Fibroblast of the conjunctiva (primary cell): ENCODE measurements at places on chromosomes 7 and 10.

GRCh38 chr7:2474813-2475677 is 1.2 kb downstream of the GRIFIN start:
- DNase-seq, result no peak

- DNase-seq, result no peak
Observed at GRCh38 chr10:126872135-126872534, 33.1 kb upstream of the DOCK1 start.

DNA sequence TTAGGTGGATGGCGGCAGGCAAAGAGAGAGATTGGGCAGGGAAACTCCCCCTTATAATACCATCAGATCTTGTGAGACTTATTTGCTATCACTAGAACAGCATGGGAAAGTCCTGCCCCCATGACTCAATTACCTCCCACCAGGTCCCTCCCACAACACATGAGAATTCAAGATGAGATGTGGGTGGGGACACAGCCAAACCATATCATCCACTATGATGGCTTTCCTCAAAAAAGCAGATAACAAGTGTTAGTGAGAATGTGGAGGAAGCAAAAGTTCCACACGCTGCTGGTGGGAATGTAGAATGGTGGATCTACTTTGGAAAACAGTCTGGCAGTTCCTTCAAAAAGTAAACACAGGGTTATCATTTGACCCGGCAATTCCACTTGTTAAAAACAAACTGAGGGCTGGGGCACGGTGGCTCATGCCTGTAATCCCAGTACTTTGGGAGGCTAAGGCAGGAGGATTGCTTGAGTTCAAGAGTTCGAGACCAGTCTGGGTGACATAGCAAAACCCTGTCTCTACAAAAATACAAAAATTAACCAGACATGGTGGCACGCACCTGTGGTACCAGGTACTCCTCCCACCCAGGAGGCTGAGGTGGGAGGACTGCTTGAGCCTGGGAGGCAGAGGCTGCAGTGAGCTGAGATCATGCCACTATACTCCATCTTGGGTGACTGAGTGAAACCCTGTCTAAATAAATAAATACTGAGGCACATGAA is 161.4 kb upstream of the EEPD1 start:
- DNase-seq, result no peak

DNA sequence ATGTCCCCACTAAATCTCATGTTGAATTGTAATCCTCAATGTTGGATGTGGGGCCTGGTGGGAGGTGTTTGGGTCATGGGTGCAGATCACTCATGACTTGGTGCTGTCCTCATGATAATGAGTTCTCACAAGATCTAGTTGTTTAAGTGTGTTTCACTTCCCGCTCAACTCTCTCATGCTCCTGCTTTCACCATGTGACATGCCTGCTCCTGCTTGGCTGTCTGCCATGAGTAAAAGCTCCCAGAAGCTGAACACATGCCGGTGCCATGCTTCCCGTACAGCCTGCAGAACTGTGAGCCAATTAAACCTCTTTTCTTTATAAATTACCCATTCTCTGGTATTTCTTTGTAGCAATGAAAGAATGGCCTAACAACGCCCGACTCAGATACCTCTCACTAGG is 6.2 kb upstream of the PSTK start:
- no peak for DNase-seq

DNA sequence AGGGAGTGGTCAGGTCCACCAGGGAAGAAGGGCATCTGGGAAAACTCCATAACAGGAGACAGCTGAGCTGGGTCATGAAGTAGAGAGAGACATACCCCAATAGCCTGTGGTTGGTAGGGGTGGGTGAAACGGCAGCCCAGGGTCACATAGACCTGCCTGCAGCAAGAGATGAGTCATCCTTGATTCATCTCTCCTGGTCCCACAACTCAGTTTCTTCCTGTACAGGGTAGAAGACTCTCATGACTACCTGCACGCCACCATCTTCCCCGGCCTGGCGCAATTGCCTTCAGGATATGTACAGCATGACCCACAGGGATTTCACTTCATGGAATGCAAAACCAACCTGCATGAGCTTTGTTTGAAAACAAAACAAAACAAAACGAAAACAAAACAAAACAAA is 45.1 kb upstream of the ADAM12 start:
- DNase-seq, result no peak

- no peak for DNase-seq
Observed at GRCh38 chr10:50510517-50511473, 113.0 kb downstream of the SGMS1 start.

DNA sequence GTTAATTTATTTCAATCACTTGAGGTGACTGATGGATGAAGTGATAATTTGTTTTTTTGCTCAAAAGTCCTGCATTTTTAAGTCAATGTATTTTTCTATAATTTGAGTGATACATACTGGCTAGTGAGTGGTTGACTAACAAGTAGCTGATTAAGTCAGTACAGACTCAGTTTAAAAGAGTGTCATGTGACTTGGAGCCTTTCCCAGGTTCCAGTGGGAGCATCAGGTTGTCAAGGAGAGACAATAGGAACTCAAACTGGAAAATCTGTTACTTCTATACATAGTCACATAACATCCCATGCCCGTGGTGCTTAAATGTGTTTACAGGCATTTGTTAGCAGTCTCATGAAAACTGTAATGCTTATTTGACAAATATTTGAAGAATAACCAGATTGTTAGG is 154.7 kb downstream of the ANK3 start:
- DNase-seq, result peak; percentile 21

GRCh38 chr7:36306722-36307121 is 82.9 kb upstream of the ANLN start:
- no peak for DNase-seq

DNA sequence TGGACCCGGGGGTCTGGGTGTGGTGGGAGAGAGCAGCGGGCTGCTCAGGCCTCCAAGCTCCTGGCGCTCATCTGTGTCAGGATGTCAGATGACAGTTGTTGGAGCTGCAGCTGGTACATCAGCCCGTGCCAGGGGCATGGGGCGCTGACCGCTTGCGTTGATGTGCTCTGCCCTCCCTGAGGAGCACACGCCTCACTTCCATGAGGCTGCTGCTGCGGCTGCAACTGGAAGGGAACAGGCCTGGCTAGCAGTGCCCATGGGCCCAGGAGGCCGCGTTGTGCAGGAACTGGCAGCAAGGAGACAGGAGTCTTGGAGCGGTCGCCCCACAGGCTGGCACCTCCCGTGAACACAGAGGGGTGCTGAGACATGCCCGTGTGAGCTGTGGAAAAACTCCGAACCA is 361.3 kb upstream of the MKI67 start:
- no peak for DNase-seq

GRCh38 chr7:132532281-132532680 is 44.0 kb downstream of the PLXNA4 start:
- no peak for DNase-seq

DNA sequence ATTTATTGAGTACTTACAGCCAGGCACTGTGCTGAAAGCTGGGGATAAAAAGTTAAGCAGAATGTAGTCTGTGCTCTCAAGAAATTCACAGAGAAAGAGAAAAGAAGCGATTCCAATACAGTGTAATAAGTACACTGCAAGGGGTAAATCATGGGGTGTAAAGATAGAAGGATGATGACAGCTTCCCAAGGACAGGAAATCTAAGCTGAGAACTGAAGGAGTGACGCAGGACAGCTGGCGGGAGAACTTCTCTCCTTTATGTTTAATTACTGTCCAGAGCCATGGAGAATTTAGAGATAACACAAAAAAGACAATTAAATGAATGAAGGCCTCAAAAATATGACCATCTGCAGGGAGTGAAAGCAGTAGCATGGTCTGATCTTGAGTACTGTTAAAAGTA is 34.8 kb downstream of the C7orf33 start:
- DNase-seq, result no peak

GRCh38 chr10:132865171-132865631 is 77.2 kb downstream of the CFAP46 start:
- DNase-seq, result no peak

DNA sequence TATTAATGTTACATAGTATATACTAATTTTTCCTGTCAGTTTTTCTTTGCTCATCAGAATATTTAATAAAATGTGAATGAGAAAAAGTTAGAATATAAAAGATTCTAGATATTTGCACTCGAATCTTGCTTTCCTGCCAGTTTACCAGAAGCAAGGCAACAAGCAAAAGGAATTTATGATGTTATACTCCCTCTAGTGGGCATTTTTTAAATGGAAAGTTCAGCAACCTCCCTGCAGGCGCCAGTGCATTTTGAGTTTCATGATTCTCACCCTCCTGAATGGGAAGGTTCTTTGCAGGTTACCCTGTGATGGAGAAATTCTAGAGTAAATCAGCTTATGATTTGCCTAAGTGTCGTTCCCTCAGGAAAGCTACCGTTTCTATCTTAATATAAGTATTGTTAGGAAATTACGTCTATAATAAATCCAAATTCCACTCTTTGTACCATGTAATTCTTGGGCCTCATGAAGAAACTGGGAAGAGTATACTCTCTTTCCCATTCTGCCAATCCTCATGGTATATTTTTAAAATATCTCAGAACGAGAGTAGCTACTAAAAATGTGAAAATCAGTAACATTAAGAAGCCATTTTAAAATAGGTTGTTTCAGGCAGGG is 350.0 kb downstream of the CRPPA start:
- DNase-seq, result peak; percentile 50

- no peak for DNase-seq
Observed at GRCh38 chr7:23373151-23374004, 74.2 kb downstream of the MALSU1 start.

DNA sequence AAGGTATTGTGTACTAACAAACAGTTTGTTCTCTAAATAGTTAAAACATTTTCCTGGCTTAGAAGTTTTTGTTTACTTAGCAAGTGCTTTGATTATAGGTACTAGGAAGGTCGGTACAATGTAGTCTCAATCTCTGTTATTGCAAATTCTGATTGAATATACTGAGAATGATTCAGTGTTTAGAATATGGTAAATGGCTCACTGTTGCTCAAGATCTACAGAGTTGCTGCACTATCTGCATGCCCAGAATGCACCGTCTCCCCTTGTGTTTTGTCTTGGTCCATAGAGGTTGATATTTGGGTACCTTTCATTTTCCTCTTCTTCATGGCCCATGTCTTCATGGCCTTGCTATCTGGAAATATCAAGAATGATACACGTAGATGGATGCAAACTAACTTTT is 99.6 kb downstream of the KLF6 start:
- DNase-seq, result no peak

DNA sequence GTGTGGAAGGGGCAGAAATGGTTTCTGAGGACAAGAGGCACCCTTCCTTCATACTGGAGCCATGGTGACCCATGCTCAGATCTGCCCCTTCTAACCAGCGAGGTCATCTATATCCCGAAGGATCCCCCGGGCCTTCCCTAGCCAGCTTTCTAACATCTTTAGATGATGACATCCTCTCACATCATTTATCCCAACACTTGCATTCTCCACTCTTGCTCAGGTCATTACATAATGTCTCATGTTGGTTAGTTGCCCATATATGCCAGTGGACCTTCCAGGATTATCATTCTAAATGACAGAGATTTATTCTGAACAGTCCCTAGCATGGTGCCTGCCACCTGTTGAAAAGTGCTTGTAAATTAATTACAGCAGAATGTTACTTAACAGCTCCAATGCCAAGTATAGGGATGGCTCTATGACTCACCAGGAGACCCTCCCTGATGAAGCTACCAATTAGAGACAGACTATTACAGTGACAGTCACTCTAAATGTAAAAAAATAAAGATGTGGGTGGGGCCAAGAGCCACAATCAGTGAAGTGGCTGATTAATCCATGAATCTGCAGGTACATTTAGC is 22.6 kb upstream of the ABLIM1 start:
- no peak for DNase-seq

GRCh38 chr10:69819716-69820506 is 18.2 kb downstream of the COL13A1 start:
- DNase-seq, result no peak

- no peak for DNase-seq
Observed at GRCh38 chr7:117931314-117931713, 58.1 kb upstream of the CTTNBP2 start.

- DNase-seq, result no peak
Observed at GRCh38 chr10:100567249-100567648, 31.5 kb downstream of the HIF1AN start.

DNA sequence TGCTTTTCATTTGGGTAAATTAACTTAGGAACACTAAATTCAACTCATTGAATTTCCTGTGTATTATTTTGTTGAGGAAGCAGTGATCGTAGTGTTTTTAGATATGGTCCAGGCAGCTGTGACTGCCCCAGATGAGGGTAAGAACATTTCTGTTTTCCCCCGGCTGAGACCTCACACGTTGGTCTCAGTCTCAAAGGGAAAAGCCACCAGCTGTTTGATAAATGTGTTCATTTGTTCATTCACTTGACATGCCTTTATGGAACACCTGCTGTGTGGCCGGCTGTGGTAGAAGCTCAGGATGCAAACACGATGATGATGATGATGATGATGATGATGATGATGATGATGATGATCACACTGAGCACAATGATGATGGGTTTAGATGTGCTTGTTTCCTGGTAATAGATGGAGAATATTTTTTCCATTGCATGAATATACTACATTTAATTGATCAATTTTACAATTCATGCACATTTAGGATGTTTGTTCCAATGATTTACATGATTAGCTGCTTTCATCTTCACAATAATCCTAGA is 125.6 kb upstream of the ZNF32 start:
- no peak for DNase-seq

DNA sequence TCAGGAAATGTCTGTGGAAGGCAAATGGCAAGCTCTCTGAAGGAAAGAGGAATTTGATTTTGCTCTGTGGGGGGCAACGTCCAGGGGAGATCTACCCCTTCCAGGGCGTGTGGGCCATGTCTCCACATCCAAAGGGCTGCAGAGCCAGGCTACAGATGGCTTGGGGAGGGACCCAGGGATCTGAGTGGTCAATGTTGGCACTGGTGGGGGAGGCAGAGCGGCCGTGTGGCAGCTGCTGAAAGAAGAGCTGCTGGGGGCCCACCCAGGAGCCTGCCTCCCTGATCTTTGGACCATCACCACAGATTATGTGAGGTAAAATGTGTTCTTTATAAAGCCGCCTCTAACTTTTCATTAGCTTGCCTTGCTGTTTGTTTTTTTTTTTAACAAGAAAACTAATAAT is 144.1 kb downstream of the HERPUD2 start:
- no peak for DNase-seq

DNA sequence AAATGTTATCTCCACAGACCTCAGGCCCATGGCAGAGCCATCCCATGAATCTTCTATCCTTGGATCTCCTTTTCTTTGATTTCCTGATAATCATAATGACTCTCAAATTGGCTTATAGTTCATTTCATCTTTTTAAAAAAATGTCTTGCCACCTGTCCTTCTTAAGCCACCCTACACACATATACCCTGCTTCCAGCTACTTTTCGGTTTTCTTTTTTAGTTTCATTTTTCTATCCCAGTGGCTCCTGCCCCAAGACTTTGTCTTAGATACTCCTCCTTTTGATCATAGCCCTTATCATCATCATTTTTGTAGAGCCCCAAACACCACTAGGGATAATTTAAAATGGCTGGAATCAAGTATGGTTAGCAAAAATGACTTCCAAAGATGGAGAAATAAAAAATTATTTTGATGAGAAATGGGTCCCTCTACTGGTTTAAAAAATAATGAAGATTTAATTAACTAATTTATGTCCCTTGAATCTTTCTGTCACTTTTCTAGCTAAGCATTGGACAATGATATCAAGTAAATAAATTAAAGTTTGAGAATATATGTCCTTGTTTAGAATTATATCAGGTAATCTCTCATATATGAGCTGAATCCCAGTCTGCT is 277.3 kb upstream of the SEMA3D start:
- no peak for DNase-seq

- no peak for DNase-seq
Observed at GRCh38 chr10:22621726-22622125, 92.7 kb downstream of the PIP4K2A start.

- no peak for DNase-seq
Observed at GRCh38 chr7:111407258-111407657, 155.0 kb downstream of the IMMP2L start.

GRCh38 chr10:71176661-71177060 is 35.7 kb upstream of the UNC5B start:
- no peak for DNase-seq
